Stimulated activated CD8-positive, alpha-beta memory T cell treated with anti-CD3 and anti-CD28 coated beads, Interleukin-15, amount 100 ng/mL, for 48 hours (primary cell): ENCODE measurements at places on chromosomes 13 and 19.

DNA sequence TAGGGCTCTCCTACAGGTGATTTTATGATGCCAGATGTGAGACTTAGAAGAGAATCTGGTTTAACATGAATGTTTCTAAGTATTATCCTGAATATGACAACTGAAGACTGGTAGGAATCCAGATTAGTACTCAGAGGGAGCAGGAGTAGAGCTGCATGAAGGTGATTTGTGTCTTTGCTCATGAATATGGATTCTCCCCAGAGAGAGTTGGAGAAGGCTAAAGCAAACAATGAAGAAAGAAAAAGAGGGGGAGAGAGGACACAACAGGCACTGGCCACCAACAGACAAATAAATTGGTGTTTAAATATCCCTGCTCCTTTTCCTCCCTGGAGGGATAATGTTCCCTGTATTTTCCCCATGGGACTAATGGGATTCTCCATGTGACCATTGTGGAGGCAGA is 427.0 kb upstream of the KLF12 start:
- no peak for DNase-seq

DNA sequence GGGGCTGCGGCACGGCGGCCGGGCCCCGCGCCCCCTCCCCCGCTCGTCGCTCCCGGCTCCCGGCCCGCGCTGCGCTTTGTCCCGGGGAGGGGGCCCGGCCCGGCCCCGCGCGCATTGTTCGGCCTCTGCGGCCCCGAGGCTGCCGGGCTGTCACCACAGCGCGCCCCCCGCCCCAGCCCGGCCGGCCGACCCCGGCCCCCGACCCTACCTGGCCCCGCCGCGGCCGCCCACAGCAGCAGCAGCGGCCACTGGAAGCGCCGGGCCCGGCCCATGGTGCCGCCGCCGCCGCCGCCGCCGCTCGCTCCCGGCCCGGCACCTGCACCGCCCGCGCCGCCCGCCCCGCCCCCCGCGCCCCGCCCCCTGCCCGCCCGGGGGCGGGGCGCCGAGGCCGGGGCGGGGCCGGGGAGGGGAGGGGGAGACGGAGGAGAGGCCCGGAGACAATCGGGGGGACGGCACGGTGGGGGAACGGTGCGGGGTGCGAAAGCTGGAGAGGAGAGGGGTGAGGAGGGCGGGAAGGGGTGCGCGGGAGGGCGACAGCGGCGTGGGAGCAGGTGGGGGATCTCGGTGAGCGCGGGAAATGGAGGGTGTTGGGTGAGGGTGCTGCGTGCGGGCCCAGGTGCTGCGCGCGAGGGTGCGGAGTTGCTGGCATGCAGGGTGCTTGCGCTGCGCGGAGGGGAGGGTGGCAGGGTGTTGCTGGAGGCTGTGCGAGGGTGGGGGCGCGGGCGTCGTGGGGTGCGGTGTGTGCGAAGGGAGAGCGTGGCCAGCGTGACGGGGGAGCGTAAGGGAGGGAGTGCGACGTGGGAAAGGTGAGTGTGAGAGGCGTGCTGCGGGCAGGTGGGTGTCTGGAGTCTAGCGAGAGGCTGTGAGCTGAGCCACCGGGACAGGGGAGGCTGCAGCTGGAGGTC is at the start of gene CADM4:
Gene CADM4, minus strand, starts transcription at position 332 of the 905 bp plus-strand sequence. Its CDS starts 60 bp downstream, at position 272.
- no peak for DNase-seq

- DNase-seq, result no peak
Observed at GRCh38 chr13:53683146-53683545, 654.5 kb downstream of the OLFM4 start.

- DNase-seq, result no peak
Observed at GRCh38 chr19:17540174-17540573, 15.3 kb upstream of the COLGALT1 start.

DNA sequence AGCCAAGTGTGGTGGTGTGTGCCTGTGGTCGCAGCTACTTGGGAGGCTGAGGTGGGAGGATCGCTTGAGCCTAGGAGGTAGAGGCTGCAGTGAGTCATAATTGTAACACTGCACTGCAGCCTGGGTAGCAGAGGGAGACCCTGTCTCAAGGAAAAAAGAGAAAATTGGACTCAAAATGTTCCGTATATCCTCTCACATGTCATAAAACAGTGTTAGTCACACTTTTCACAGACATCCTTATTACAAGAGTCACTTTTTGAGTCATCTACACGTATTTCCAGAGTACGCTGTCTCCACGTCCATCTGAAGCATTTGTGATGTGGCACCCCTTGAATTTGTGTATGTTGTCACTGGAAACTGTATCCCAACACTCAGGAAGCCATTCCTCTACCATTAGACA is 133.0 kb downstream of the SIPA1L3 start:
- DNase-seq, result no peak

GRCh38 chr19:49430678-49431329 is 5.6 kb downstream of the GFY start:
- DNase-seq, result no peak

GRCh38 chr19:39200803-39201115 is 3.3 kb downstream of the SYCN start:
- no peak for DNase-seq

DNA sequence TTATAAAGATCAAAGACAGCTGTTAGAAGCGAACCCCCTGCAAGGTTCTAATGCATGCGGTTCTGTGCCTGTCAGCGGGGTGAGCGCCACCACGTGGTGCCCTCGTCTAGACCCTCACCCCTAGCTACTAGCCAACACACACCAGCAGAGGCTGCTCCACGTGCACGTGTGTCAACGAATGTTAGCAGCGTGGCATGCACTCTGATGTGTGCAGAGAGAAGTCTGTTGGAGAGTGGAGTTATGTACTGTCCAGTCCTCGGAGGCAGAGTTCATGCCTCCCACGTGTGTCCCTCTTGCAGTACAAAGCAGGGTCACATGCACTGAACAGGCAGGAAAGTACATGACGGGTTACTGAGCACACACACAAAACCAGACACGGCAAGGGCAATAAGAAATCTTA is 75.0 kb upstream of the SLC15A1 start:
- no peak for DNase-seq

DNA sequence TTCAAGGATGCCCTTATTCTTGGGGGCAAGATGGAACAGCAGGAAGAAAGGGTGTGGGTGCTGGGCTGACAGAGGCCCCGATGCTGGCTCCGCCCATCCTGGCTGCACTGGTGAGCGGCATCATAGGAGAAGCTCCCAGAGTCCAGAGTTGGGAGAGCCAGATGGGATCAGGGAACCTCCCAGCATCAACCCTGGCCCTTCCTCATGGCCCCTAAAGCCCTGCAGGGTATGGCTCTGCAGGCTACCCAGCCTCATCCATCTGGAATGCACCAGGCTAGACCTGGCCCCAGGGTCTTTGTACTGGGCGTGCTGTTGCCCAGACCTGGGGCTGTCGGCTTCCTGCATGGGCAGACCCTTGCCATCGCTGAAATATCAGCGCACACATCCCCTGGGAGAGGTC is 7.9 kb upstream of the ELL start:
- DNase-seq, result no peak

- no peak for DNase-seq
Observed at GRCh38 chr13:40252241-40252640, 414.2 kb downstream of the FOXO1 start.

DNA sequence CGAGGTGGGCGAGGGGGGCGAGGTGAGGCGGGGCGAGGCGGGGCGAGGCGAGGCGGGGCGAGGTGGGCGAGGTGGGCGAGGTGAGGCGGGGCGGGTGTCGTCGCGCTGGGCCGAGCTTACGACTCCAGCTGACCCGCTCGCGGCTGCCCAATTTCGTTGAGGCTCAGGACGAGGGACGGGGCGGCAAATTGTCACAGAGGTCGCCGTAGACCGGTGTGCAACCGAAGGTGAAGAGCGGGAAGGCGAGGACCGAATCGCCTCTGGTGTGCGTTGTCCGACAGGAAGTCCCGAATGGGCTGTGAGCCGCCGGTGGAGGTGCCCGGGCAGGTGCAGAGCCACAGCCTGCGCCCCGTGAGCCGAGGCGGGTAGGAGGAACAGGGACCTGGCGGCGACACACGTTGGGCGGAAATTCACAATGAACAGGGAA is at the start of gene LACC1:
Gene LACC1, plus strand, starts transcription at position 150 of the 427 bp plus-strand sequence. CDS start 1,082 bp downstream, outside the sequence.
- peak; percentile 11 for DNase-seq

GRCh38 chr13:25686831-25687470 is 315.2 kb downstream of the ATP8A2 start:
- no peak for DNase-seq

- DNase-seq, result no peak
Observed at GRCh38 chr13:28031896-28032288, 43.4 kb upstream of the URAD start.

- DNase-seq, result no peak
Observed at GRCh38 chr13:28631801-28632200, 27.1 kb upstream of the POMP start.

DNA sequence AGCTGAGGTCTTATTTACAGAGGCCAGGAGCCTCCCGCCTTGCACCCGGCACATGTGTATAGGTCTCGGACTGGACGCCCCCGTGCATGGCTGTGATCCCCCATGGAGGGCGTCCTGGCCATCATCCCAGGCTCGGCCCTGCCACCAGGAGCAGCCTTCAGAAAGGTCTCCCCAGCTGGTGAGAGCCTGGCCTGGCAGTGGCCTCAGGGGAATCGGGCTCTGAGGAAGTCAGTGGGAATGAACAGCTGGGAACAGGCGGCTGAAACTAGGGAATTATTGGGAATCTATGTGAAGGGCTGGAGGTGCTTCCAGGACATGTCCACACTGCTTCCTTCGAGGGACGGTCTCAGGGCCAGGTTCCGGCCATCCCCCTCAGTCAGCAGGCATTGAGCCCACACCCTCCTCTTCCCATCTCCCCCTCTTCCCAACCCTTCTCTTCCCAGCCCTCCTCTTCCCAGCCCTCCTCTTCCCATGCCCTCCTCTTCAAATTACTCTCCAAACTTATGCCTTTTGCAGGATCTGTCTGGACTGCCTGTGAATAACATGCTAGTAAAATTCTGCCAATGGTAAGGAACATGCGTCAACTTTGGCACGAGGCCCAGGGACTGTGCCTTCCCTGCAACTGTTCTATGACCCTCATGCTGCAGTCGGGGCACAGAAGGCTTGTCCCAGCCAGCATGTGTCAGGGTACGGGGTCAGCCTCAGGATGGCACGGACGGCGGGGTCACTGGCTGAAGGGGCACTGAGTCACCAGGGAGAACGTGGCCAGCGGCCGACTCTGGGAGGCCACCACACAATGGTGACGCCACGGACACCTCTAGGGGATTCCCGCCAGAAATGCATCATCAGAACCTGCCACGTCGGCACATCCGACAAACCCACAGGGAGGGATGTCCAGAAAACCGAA is 24.2 kb upstream of the C13orf46 start:
- DNase-seq, result no peak

DNA sequence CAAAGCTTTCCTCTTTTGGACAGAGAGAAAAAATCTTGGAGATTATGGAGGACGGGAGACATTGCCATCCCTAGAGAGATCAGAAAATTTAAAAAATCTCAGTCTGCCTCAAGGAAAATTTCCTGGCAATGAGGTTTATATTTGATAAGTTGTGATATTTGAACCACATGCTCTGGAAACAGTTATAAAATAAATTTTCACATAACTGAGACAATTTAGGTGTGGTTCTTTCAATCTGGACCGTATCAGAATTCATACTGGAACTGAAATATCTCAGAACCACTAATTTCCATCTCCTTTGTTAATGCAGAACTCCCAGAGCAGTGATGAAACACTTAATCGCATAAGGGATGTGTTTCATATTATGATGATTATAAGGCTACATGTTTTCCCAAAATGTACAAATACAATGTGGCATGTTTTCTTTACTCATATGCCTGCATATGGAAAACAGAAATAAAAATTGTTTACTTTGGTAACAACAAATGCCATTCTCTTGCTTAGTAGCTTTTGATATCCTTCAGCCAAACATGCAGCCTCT is 13.7 kb downstream of the UBE2L5 start:
- DNase-seq, result no peak

DNA sequence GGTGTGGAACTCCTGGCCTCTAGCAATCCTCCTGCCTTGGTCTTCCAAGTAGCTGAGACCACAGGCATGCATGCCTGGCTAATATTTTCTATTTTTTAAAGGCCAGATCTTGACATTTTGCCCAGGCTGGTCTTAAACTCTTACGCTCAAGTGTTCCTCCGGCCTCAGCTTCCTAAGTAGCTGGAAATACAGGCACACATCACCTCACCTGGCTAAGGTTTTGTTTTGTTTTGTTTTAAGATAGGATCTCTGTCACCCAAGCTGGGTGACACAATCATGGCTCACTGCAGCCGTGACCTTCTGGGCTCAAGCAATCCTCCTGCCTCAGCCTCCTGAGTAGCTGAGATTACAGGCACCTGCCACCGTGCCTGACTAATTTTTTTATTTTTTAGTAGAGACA is 5.5 kb upstream of the RLN3 start:
- no peak for DNase-seq

GRCh38 chr13:108677806-108678205 is 48.4 kb downstream of the MYO16 start:
- DNase-seq, result no peak

GRCh38 chr13:49740870-49741269 is 49.6 kb upstream of the EBPL start:
- DNase-seq, result no peak

- DNase-seq, result peak; percentile 37
Observed at GRCh38 chr19:8361921-8362793, 1.8 kb upstream of the ANGPTL4 start.

GRCh38 chr19:15110418-15110815 is 3.2 kb downstream of the SYDE1 start:
- DNase-seq, result no peak

GRCh38 chr19:21482863-21483276 is 22.5 kb upstream of the ZNF429 start:
- DNase-seq, result no peak

- DNase-seq, result no peak
Observed at GRCh38 chr13:36919171-36919832, 736 bp downstream of the SMAD9 start.

- peak; percentile 64 for DNase-seq
Observed at GRCh38 chr13:98484289-98485219, 92.4 kb downstream of the STK24 start.

GRCh38 chr13:75402787-75403186 is 79.2 kb downstream of the TBC1D4 start:
- no peak for DNase-seq

DNA sequence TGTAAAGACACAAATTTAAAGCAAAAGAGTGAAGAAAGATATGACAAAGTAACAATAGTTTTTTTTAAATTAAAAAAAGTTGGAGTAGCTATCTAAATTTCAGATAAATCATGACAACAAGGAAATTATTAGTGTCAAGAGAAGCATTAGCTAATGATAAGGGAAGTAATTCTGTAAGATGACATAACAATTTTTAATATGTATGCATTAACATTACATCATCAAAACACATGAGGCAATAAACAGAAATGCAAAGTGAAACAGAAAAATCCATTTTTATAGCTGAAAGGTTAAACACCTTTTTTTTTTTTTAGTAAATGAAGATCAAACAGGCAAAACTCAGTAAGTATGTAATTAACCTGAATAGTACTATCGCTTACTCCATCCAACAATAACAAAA is 804.9 kb upstream of the PRR20A start:
- no peak for DNase-seq

- DNase-seq, result no peak
Observed at GRCh38 chr13:20492641-20493040, 33.0 kb downstream of the CRYL1 start.

- DNase-seq, result no peak
Observed at GRCh38 chr13:45051315-45051714, 62.0 kb downstream of the GPALPP1 start.
